Foreskin fibroblast (primary cell): ENCODE measurements at places on chromosomes 1 and 21.

DNA sequence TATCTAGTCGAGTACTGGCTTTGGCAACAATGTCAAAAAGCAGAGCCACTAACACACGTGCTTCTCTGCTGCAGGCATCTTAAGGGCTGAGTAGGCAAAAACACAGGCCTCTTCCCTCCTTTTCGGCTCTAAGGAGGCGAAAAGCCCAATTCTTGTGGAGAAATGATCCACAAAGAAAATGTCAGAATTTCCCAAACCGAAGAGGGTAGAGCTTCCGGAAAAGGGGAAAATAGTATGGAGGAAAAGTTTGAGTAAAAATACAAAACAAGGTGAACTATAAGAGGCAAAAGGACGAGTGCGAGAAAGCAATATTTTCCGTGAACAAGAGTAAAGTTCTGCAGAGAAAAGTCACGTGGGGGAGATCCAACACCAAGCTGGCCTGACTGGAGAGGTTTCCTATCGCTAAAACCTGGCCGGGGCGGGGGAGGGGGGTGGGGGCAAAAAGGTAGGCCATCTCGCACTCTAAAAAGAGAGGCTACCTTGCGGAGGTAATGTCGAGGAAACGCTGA lies 551 bp downstream of the ZRANB2 start:
- DNase-seq, result no peak

- DNase-seq, result no peak
These were observed 200.0 kb downstream of the TOMM20 start for GRCh38 chr1:234928642-234929041.

DNA sequence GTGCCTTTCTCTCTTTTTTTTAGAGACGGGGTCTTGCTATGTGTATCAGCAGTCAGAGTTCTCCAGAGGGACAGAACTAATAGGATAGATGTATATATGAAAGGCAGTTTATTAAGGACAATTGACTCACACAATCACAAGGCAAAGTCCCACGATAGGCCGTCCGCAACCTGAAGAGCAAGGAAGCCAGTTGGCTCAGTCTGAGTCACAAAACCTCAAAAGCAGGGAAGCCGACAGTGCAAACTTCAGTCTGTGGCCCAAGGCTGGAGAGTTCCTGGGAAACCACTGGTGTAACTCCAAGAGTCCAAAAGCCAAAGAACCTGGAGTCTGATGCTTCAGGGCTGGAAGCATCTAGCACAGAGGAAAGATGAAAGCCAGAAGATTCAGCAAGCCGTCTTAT lies 16.3 kb upstream of the H3-3A start:
- DNase-seq, result peak; percentile 28

GRCh38 chr1:31745946-31746670 lies 18.0 kb downstream of the ADGRB2 start:
- DNase-seq, result no peak
